ENCODE measurements at places on chromosomes 16 and 17.

GRCh38 chr16:79367822-79368221 lies 232.7 kb downstream of the MAF start:
- DNase-seq, result no peak

DNA sequence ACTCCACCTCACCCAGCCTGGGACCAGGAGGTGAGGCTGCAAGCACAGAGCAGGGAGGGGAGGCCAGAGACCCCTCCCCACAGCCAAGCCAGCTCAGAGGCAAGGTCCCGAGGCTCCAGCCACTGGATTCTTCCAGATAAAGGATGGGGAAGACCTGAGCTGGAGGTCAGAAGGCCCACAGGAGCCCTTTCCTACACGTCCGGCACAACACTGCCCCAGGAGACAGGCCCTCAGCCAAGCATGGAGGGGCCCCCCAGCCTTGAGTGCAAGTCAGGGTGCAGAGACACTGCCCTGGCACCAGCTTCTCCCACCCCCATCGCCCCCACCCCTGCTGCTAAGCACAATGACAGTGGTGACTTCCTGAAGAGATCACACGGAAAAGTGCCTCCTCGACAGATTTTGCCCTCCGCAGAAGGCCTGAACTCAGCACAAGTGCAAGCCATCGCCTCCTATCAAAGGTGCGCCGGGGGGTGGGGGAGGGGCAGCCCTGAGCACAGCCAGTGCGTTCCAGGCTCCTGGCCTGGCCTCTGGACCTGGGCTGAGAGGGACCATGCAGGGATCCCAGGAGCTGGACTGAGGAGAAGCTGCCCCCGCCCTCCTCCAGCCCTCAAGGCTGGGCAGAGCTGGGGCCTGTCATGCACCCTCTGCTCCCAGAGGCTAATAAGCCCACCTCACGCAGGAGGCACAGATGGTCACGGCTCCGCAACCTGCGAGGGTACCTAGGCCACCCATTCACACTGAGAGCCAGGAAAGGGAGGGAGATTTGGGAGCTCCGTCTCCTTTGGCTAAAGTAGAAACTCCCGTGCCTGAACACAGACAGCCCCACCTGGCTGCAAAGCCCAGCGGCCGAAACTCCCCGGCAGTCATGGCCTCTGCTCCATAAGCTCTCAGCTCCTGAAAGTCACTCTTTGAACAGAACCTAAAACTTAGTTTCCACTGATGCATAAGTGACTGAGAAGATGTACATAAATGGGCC lies 2.7 kb downstream of the MAFG start:
- peak; percentile 73 for DNase-seq

- no peak for DNase-seq
Measured at GRCh38 chr17:60803059-60803458, 125.4 kb downstream of the BCAS3 start.

GRCh38 chr17:43389046-43389947 lies 9.5 kb upstream of the ARL4D start:
- peak; percentile 92 for DNase-seq

DNA sequence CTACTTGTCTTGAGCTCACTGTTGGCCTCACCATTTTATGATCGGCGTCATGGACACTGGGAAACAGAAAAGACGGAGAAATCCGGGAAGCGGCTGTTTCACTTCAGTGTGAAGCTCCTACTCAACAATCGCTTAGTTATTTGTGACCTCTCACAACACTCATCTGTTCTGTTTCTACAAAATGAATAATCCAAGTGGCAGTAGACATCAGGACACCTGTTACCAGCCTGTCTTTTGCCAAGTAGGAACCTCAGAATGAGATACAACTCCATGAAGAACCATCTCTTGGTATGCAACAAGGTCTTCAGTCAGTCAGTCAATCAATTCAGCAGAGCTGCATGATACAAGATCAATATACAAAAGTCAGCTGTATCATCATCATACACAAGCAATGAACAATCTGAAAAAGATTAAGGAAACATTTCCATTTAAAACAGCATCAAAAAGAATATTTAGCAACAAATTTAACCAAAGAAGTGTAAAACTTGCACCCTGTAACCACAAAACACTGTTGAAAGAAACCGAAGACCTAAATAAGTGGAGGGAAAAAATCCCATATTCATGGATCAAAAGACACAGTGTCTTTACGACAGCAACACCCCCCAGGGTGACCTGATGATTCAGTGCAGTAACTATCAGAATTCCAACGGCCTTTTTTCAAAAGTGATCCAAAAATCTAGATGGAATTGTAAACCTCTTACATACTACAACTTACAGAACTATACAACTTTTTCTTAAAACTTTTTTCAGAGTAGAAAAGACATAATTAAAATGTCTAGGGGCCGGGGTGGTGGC lies 63.4 kb downstream of the ANKRD11 start:
- no peak for DNase-seq

GRCh38 chr17:17626151-17626805 lies 34.8 kb upstream of the PEMT start:
- no peak for DNase-seq

DNA sequence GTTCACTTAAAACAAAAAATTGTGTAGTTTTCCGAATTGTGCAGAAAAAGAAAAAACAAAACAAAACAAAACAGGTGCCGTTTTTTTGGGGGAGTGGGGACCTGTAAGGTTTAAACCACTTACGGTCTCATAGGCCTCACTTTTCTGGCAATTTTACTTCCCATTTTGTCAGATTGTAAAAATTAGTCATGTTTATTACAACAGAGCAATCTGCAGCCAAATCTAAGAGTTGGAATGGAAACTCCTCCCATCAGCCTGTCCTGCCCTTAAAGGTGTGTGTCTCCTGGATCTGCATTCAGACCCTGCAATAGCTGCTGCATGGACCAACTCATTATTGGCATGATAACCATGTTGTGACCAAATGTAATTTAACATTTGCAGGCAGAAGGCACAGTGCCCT lies 8.2 kb upstream of the SALL1 start:
- no peak for DNase-seq

DNA sequence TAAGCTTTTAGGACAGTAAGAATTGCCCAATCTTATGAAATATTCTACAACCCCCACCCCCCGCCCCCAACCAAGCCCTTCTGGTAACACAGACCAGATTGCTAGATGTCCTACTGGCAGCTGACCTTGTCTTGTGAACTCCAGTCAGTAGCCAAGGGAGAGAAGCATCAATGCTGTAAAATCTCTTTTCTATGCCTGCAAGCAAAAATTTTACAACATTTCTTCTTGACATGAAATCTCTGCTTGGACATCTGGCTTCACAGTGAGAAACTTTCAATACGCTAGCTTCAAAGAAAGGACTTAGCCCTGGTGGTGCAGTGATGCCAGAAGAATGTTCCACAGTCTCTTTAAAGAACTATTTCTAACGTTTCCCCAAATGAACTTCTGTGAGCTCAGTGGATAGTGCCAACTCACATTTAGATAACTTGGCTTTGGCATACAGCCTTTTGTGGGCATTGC lies 169.3 kb upstream of the AXIN2 start:
- no peak for DNase-seq

GRCh38 chr17:32722733-32723132 lies 154.2 kb downstream of the MYO1D start:
- DNase-seq, result no peak
